Activated CD4-positive, alpha-beta T cell treated with anti-CD3 and anti-CD28 coated beads, Interleukin-2, amount 50 U/mL, for 16 hours (primary cell): ENCODE measurements at places on chromosomes 4 and X.

DNA sequence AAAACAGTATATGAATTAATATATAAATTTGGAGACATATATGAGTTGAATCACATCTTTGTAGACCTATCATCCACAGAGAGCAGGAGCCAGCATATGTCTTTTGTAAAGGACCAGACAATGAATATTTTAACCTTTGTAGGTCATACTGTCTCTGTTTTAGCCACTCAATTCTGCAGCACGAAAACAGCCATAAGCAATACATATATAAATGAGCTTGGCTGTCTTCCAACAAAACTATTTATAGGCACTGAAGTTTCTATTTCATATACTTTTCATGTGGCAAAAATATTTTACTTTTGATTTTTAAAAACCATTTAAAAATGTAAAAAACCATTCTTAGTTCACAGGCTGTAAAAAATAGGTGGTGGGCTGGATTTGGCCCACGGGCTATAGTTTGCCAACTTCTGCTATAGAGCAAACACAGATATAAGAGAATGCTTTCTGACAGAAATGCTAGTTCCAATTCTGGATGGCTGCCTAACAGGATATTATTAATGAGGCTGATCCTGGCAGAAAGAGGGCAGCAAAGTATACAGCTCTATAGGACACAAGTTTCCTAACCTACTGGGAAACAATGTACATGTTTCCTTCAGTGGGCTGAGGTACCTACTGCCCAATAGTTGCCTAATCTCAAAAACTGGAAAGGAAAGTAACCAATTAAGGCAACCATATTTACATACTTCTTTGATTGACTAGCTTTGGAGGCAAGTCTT lies 58.1 kb upstream of the UCP1 start:
- DNase-seq = no peak

- DNase-seq = no peak
Measured at GRCh38 chr4:35102066-35102465, 1142.2 kb downstream of the ARAP2 start.

GRCh38 chr4:125765941-125766340 lies 451.2 kb downstream of the FAT4 start:
- no peak for DNase-seq

GRCh38 chr4:110533940-110534339 lies 58.0 kb downstream of the ENPEP start:
- DNase-seq = no peak

DNA sequence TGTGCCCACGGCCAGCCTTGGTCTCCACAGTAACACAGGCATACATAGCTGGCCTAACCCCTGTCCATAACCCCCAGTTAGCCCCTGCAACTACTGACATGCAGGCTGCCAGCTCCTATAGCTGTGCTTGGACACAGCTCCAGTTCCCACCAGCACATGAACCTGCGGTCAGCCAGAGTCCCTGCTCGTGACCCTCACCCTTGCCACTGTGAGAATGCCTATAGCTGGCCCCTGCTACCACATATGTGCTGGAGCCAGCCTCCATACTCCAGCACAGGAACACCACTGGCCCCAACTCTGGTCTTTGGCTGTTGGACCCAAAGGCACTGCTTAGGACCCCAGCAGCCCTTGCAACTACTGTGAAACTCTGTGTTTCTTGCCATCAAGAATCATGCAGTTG lies 930.9 kb downstream of the ADGRL3 start:
- DNase-seq = no peak
